Smooth muscle cell of the coronary artery (primary cell): ENCODE measurements at places on chromosomes 4 and X. TPM values are rescaled to one million over a fixed set of nuclear protein-coding genes. Genes with fewer than 3 reads are reported as not detected.

The DBET gene
- total RNA-seq, result not detected in 2 replicates

The PGAM4 gene
- not detected in 2 replicates for total RNA-seq

The VCX gene
- total RNA-seq, result not detected in 2 replicates

The EXOC1L gene
- total RNA-seq, result not detected in 2 replicates

The SFRP2 gene
- total RNA-seq, result under 0.01 TPM in 1 of 2 replicates, not detected in the other

The NLGN4X gene
- total RNA-seq, result 0.59 TPM in 1 of 2 replicates, not detected in the other

The DCAF4L1 gene
- under 0.01 and 0.12 TPM in 2 replicates for total RNA-seq

The MMGT1 gene
- 2.2 and 5.0 TPM in 2 replicates for total RNA-seq

The FGF13 gene
- under 0.01 and 6.2 TPM in 2 replicates for total RNA-seq

The GAGE13 gene
- not detected in 2 replicates for total RNA-seq

The TCP11X2 gene
- total RNA-seq, result not detected in 2 replicates

The PTPN13 gene
- total RNA-seq, result 21.7 and 35.5 TPM in 2 replicates

The STATH gene
- total RNA-seq, result 0.15 TPM in 1 of 2 replicates, not detected in the other

The STBD1 gene
- 2.5 and 4.5 TPM in 2 replicates for total RNA-seq

The UGT8 gene
- total RNA-seq, result not detected in 2 replicates

The TEC gene
- 0.38 and 0.94 TPM in 2 replicates for total RNA-seq

The DTHD1 gene
- not detected in 2 replicates for total RNA-seq

The TEX13B gene
- total RNA-seq, result not detected in 2 replicates

The ARSJ gene
- total RNA-seq, result 12.3 and 22.5 TPM in 2 replicates

The CMC4 gene
- total RNA-seq, result 1.5 and 8.4 TPM in 2 replicates

The LONRF3 gene
- total RNA-seq, result 0.47 and 1.1 TPM in 2 replicates

The SLITRK2 gene
- not detected in 2 replicates for total RNA-seq

The SRPX2 gene
- total RNA-seq, result 42.6 and 70.9 TPM in 2 replicates

The ADRA2C gene
- total RNA-seq, result 0.08 and 1.4 TPM in 2 replicates

The GRID2 gene
- total RNA-seq, result not detected in 2 replicates

The BCLAF3 gene
- total RNA-seq, result 4.2 and 4.9 TPM in 2 replicates

The PPP1R3F gene
- total RNA-seq, result 4.4 and 16.7 TPM in 2 replicates

The SPACA5B gene
- total RNA-seq, result not detected in 2 replicates
